ENCODE measurements at places on chromosomes 16 and 17.

GRCh38 chr16:1135459-1135825 is 17.5 kb upstream of the CACNA1H start:
- DNase-seq: no peak

- no peak for DNase-seq
These were observed 66.7 kb downstream of the AP2B1 start for GRCh38 chr17:35653619-35654361.

DNA sequence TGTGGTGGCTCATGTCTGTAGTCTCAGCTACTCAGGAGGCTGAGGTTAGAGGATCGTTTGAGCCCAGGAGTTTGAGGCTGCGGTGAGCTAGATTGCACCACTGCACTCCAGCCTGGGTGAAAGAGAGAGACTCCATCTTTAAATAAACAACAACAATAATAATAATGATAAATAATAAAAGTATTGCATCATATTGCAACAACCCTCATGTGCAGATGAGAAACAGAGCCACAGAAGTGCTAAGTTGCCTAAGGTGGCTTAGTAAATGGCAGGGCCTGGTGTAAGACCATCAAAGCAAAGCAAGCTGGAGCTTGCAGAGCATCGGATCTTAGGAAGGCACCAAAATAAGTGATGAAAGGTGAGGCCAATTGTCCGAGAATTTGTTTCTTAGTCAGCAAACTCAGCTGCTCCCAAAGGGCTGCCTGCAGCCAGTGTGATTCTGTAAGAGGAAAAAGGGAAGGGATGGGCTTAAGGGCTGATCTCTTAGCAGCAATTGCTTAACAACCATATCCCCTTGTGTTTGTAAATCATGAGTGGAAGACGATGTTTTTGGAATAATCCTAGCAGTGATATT is 45.3 kb upstream of the HS3ST3A1 start:
- DNase-seq: no peak

- no peak for DNase-seq
These were observed 5.4 kb upstream of the HAP1 start for GRCh38 chr17:41739661-41740352.

- DNase-seq: no peak
These were observed 345.4 kb downstream of the SOX9 start for GRCh38 chr17:72466199-72466598.

DNA sequence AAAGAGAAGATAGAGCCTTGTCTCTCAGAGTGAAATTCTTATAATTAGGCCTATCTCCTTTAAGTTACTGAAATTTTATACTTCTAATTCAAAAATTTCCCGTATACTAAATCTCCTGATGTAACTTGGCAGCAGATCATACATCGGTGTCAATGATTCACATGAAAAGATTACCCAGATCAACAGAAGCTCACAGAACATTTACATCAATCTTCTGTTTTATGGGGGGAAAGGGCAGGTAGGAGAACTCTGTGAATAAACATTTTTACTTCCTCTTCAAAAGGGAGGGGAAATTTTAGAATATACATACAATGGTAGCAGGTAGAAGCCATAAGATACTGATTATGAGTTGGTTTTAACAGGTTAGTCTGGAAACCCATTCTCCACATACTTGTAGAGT is 43.1 kb downstream of the PHLPP2 start:
- DNase-seq: no peak

DNA sequence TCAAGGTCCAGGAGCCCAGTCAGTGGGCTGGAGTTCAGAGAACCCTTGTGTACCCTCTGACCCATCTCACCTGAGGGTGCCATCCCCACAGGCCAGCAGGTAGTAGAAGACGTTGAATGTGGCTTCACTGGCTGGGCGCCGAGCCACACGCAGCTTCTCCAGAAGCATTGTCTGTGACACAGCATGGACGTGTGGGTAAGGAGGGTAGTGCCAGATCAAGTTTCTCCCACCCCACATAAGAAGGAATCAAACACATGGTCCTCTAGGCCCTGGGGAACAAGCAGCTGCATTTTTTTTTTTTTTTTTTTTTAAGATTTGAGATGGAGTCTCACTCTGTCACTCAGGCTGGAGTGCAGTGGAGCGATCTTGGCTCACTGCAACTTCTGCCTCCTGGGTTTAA is 60.9 kb downstream of the MYO18A start:
- DNase-seq: no peak

Measured in stimulated activated CD4-positive, alpha-beta T cell treated with anti-CD3 and anti-CD28 coated beads, Interleukin-12 subunit alpha, Interleukin-12 subunit beta, amount 100 ng/mL, for 48 hours (primary cell).